ENCODE measurements at places on chromosomes 1 and 21. TPM values are rescaled to one million over a fixed set of nuclear protein-coding genes. Genes with fewer than 3 reads are reported as not detected.
A peak's percentile ranks its signal among the peaks of the same experiment; 100 is the strongest.

Gene TXLNA
- 32.9 TPM for total RNA-seq

Gene FCGR2B
- not detected for total RNA-seq

Gene CYYR1
- 3.7 TPM for total RNA-seq

Gene LEFTY1
- not detected for total RNA-seq

Gene PDC
- total RNA-seq, result not detected

- no peak for DNase-seq
Measured at GRCh38 chr1:150791585-150791984, 16.5 kb downstream of the CTSK start.

DNA sequence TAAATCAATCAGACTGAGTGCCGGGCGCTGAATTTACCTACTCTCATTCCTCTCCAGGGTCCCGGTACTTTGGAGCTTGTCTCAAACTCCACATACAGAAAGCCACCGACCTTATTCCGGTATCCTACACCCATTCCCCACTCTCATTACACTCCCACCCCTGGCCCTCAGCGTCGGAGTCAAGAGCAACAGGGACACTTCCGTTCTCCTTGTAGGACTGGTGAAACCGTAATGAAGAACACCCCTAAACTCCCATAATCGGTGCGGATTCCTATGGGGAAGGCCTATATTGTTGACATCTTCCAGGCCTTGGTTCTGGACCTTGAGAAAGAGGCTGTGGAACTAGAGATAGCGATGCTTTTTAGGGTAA lies 798 bp downstream of the ZBED6 start:
- no peak for DNase-seq

GRCh38 chr21:46637952-46638746 lies 2.7 kb downstream of the PRMT2 start:
- no peak for DNase-seq

DNA sequence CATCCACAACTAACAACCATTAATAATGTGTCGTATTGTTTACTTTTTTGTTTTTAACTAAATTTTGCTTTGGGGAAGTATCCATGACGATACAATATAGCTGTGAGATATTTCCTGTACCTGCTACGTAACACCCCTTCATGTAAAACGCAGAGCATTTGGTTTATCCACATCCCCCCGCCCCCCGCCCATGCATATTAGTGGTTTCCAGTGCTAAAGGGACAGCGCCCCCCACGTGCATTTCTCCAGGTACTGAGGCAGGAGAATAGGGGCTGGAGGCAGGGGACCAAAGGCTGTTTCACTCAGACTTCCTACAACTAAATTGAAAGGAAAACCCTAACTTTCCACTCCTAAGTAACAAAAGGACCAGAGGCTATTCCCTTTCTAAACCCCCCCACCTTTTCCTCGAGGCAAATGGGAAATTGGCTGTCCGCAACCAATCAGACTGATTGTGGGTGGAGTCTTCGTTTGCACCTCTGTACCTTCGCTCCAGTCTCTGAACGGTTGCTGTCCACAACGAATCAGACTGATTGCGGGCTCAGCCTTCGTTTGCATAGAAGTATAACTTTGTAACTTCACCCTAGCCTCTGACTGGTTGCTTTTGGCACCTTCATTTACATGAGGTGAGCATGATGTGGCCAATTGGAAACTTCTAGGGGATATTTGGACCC lies 12.2 kb upstream of the RIPK4 start:
- DNase-seq, result no peak

DNA sequence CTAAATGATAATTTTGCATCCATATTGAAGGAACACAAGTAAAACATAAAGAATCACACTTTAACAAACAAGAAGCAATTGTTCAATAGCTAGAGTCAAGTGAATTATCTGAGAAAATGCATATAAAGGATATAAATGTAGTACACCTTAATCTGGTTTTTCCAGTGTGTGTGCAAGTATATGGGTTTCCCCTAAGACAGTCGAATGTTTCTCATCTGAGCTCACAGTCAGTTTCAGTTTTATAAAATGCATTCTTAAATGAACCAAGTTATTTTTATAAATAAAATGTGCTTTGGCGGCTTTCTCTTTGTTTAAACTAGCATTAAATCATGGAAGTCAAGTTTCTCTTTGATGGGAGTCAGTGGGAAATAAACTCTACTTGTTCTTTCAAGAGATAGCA lies 125.9 kb downstream of the PTPRC start:
- no peak for DNase-seq

DNA sequence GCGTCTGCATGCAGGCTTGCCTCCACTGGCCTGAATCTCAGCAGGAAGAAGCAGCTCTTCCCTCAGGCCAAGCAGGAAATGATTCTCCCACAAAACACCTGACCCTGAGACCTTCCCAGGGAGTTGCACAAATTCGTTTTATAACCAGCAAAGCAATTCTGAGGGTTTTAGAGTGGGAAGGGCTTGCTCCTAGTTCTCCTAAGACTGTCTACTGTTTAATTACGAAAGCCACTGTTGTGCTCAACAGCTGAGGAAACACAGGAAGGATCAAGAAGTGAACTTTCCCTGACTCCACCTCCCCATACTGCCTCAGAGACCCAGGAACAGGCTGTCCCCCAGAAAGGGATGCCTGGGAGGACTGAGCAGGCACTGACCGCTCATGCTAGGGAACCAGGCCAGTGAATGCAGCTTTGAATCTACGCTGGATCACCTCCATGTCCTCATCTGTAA lies 37.0 kb upstream of the PUM1 start:
- DNase-seq, result no peak

- no peak for DNase-seq
Measured at GRCh38 chr1:62209931-62210595, 15.4 kb downstream of the L1TD1 start.

DNA sequence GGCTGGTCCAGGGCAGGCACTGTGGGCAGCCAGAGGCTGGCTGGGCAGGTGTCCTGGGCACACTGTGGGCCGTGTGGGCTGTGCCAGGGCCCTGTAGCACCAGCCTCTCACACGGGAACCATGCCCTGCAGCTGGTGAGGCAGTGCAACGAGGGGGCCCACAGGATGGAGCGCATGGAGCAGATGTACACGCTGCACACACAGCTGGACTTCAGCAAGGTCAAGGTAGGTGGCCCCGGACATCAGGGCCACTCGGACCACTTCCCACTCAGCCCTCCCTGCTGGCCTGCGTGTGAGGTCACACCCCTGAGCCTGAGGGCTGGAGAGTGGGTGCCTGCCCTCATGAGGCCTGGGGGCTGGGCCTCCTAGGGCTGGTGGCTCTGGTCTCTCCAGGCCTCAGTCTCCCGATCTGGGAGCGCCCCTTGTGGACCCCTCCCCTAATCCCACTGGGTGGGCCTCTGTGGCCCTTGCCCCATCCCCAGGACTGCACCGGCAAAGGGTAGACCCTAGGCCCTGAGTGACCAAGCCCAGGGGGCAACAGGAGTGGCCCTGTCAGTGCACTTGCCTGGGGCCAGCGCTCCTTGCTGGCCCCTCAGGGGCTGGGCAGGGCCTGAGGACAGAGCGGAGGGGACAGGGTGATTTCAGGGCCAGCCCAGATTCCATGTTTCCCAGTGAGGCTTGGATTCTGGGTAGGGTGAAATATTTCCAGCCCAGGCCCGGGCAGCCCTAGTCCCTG lies 21.5 kb downstream of the ARHGEF16 start:
- no peak for DNase-seq

GRCh38 chr1:115218034-115218405 lies 120.0 kb downstream of the NGF start:
- DNase-seq, result no peak

DNA sequence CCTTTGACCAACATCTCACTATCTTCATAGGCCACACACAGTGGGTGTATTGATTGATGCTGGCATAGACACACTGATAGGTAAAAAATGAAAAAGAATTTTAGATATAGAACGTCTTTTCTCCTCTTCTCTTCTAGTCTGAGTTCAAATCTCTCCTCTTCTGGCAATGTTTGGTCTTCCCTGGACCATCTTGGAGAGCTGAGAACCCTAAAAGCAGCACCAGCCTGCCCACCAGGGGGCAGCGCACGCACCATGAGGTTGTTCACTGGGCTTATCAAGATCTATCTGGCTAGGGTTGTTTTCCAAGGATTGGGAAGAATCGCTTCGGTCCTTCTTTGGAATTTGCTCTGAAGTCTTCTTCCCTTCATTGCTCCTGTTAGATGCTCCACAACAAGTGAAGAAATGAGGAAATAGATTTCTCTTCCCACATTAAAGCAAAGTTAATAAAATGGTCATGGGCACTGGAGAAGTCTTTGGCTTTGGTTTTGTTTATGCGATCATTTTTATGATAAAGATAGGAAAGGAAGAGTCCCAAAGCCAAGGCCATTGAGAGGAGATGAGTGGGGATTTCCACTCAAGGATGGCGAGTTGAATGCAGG lies 104.0 kb upstream of the OLIG2 start:
- no peak for DNase-seq

GRCh38 chr21:18518054-18518481 lies 114.5 kb upstream of the TMPRSS15 start:
- no peak for DNase-seq

DNA sequence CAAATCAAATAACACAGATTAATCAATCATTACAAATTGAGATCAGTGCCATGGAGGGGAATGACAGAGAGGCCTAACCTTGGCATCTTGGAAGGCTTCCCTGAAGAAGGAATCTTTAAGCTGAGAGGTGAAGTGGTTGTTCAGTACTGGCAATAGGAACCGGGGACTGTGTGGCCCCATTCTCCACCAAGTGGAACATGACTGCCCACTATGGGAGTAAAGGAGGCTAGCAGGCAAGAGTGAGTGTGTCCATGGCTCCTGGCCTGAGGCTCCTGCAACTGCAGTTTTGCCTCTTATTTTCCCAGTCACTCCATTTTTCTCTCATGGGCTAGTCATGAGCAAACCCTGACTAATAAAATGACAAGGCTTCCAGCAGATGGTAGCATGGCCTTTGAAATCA lies 112.2 kb upstream of the GJB5 start:
- DNase-seq, result no peak

GRCh38 chr21:16215193-16215592 lies 485.4 kb downstream of the USP25 start:
- DNase-seq, result no peak

DNA sequence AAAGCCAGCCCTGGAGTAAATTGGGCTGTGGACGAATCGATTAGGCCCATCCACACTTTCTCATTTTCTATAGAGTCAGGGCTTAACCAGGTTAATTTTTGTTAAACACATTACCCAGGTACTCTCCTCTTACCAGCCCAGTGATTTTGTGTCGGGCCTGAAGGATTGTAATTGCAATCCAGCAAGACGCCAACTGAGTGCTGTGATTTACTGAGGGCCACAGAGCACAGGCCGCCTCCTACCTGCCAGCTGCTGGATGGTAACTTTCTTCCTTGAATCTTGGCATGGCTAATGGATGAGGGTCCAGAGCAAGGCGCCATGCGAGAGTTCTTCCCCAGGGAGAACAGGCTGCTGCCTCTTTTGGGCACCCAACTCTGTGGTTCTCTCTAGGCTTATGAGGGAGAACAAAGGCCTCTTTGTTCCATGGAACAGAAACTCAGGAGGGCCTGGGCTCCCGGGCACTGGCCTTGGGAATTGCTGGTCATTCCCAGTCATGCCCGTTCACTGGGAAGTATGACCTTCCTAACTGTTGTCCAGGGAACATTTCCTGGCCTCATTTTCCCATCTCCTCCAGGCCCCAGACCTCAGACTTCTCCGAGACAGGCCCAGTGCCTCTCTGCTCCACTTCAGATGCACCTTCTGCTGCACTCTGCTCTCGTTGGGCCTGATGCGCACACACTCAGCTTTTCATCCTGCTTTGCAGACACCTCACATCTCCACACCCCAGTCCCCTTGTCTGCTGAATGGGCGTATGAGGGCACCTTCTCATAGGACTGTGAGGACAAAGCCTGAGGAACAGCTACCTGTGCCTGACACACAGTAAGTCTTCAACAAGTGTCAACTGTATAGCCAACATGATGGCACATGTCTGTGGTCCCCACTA lies 57.3 kb downstream of the SYF2 start:
- no peak for DNase-seq

- no peak for DNase-seq
Measured at GRCh38 chr1:19534281-19534680, 48.9 kb upstream of the CAPZB start.

GRCh38 chr1:118147522-118147921 lies 37.5 kb downstream of the SPAG17 start:
- DNase-seq, result peak; percentile 66

GRCh38 chr1:4447778-4448420 lies 206.5 kb upstream of the AJAP1 start:
- no peak for DNase-seq

DNA sequence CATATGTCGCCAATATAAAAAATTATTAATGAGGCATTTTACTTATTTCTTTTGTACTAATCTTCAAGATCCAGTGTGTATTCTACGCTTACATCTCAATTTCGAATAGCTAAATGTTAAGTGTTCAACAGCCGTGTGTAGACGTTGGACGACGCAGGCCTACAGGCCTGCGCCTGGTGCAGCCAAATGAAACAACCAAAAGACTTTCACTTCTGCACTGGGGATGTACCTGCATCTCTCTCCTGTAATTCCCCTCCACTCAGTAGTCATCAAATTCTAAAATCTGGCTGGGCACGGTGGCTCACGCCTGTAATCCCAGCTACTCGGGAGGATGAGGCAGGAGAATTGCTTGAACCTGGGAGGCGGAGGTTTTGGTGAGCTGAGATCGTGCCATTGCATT lies 76.8 kb upstream of the HNRNPU start:
- no peak for DNase-seq

Measured in epithelial cell of proximal tubule (primary cell).